ENCODE measurements at places on chromosomes 1 and 21. TPM values are rescaled to one million over a fixed set of nuclear protein-coding genes. Genes with fewer than 3 reads are reported as not detected.

Gene C1orf216
- total RNA-seq, result 10.5 TPM

Gene ARHGEF16
- total RNA-seq, result not detected

Gene C1orf105
- total RNA-seq, result not detected

Gene BGLAP
- total RNA-seq, result 1.4 TPM

Gene PTGER3
- total RNA-seq, result under 0.01 TPM

Gene LORICRIN
- total RNA-seq, result not detected

Gene NUP210L
- not detected for total RNA-seq

Gene KRTAP23-1
- total RNA-seq, result not detected

Gene DYRK1A
- 25.5 TPM for total RNA-seq

Gene ENSA
- 207 TPM for total RNA-seq

Gene FMN2
- not detected for total RNA-seq

Gene LCE1F
- not detected for total RNA-seq

Gene LCE1E
- total RNA-seq, result not detected

Gene S1PR1
- total RNA-seq, result 12.3 TPM

Gene FAM72C
- total RNA-seq, result 1.5 TPM

Gene NEK7
- 292 TPM for total RNA-seq

Gene WDR77
- 35.3 TPM for total RNA-seq

Gene SGIP1
- 0.81 TPM for total RNA-seq

Gene FAM110D
- not detected for total RNA-seq

Gene CA14
- not detected for total RNA-seq

Gene FCRL4
- total RNA-seq, result not detected

Gene WDR64
- total RNA-seq, result not detected

Gene RPS27
- total RNA-seq, result 2,737 TPM

Gene APH1A
- total RNA-seq, result 87.3 TPM

Gene OR2L3
- not detected for total RNA-seq

Gene FGR
- total RNA-seq, result not detected

Gene F13B
- total RNA-seq, result not detected

Gene TARDBP
- 12.5 TPM for total RNA-seq

Gene CRNN
- total RNA-seq, result not detected

Gene RGS18
- total RNA-seq, result not detected

Gene ABCG1
- total RNA-seq, result 2.9 TPM

Gene GJA5
- 0.18 TPM for total RNA-seq

Gene CGN
- total RNA-seq, result not detected

Gene ALPL
- 11.3 TPM for total RNA-seq

Gene BATF3
- not detected for total RNA-seq

Gene CLDN14
- not detected for total RNA-seq

Gene KRTAP10-8
- not detected for total RNA-seq

Measured in cardiac atrium fibroblast (primary cell).